ENCODE measurements at places on chromosomes 13 and 19.

DNA sequence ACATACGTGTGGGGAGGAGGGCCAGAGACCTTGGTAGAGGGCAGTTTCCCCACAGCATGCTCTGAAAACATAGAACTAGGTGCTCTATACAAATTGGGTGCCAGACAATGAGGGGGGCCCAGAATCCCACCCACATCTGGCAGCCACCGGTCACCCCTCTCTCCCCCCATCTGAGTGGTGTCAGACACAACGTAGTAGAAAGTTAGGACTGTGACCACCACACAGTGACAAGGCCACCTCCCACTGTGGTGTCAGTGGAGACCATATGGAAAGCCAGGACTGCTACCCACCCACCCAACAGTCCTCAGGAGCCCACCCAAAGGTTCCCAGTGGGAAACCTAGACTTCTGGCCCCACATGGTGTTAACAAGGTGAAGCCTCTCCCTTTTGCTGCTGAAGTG lies 2.1 kb upstream of the ATP4B start:
- no peak for DNase-seq

DNA sequence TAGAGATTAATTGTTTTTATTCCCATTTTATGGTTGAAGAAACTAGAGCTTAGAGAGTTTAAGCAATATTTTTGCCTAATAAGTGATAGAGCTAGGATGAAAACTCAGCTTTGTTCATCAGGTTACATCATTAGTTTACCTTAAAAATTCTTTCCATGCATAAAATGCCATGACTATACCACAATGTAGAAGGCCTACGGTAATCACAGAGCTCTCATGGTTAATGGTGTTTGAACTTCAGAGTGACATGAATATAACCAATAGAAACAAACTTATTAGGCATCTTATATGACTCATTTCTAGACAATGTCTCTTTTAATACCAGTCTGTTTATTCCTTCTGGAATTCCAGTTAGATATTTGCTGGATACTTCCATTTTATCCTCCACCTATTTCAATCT lies 78.5 kb downstream of the FGF9 start:
- no peak for DNase-seq

DNA sequence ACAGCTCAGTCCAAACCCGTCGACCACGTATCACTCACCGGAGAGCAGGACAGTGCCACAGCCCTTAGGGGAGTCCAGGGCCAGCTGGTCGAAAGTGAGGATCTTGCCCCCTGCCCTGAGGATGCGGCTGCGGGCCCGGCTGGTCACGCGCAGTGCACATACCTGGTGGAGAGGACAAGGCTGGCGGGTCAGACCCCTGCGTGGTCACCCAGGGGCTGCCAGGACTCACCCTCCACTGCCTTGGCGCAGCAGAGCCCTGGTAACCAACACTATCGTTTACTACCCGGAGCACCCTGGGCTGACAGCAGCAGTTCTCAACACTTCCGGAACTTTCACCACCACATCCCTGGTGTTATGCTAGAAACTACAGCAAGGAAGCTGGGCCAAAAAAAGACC lies 1.2 kb upstream of the FAM83E start:
- no peak for DNase-seq

- no peak for DNase-seq
Observed at GRCh38 chr19:41420101-41420880, 6.9 kb downstream of the B3GNT8 start.

DNA sequence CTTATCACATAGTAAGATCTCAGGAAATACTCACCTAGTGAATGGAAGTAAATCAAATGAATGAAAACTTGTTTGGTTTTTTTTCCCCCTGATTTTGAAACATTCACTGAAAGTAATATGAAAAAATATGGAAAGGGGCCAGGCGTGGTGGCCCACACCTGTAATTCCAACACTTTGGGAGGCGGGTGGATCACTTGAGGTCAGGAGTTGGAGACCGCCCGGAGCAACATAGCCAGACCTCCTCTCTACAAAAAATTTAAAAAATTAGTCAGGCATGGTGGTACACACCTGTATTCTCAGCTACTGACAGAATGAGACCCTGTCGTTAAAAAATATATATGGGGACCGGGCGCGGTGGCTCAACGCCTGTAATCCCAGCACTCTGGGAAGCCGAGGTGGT lies 149.6 kb downstream of the SIPA1L3 start:
- DNase-seq, result no peak

- no peak for DNase-seq
Observed at GRCh38 chr19:29651622-29652394, 13.5 kb upstream of the PLEKHF1 start.

Data from stimulated activated CD8-positive, alpha-beta memory T cell treated with anti-CD3 and anti-CD28 coated beads, Interleukin-4, amount 100 ng/mL, for 48 hours (primary cell).